Activated naive CD4-positive, alpha-beta T cell treated with anti-CD3 and anti-CD28 coated beads for 36 hours (primary cell): ENCODE measurements at places on chromosomes 3 and 15.
A peak's percentile ranks its signal among the peaks of the same experiment; 100 is the strongest.

DNA sequence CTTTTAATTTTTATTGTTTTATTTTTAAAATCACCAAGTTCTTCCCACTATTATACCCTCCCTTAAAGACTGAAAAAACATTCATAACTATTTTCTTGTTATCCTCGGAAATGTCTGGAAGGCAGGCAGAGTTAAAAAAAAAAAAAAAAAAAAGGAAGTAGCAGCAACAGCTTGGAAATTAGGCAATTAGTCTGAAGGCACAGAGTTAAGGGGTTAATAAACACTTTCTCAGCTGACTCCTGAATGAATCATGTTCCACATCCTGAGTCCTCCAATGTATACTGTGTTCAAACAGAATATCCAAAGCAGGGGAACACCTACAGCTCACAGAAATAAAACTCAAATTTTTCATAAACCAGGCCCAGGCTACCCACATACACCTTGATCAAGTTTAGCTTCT lies 5.8 kb downstream of the HEXA start:
- DNase-seq = no peak

DNA sequence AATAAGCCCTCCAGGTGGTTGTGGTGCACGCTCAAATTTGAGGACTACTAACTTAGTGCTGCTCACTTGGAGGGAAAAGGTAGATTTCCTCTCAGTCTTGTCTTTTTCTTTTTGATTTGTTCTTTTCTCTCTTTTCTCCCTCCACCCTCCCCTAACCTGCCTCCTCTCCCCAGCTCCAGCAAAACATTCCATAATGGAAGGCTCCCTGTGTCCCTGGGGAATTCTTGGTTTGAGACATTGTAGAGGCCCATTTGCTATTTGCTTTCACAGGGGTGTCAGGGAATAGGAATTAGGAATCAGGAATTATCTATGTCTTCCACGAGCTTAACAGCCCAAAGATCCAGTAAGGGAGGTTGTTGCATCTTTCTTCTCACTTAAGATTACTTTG lies 136.8 kb upstream of the UMPS start:
- no peak for DNase-seq

- no peak for DNase-seq
These were observed 605.1 kb downstream of the ROBO1 start for GRCh38 chr3:79162653-79163052.

DNA sequence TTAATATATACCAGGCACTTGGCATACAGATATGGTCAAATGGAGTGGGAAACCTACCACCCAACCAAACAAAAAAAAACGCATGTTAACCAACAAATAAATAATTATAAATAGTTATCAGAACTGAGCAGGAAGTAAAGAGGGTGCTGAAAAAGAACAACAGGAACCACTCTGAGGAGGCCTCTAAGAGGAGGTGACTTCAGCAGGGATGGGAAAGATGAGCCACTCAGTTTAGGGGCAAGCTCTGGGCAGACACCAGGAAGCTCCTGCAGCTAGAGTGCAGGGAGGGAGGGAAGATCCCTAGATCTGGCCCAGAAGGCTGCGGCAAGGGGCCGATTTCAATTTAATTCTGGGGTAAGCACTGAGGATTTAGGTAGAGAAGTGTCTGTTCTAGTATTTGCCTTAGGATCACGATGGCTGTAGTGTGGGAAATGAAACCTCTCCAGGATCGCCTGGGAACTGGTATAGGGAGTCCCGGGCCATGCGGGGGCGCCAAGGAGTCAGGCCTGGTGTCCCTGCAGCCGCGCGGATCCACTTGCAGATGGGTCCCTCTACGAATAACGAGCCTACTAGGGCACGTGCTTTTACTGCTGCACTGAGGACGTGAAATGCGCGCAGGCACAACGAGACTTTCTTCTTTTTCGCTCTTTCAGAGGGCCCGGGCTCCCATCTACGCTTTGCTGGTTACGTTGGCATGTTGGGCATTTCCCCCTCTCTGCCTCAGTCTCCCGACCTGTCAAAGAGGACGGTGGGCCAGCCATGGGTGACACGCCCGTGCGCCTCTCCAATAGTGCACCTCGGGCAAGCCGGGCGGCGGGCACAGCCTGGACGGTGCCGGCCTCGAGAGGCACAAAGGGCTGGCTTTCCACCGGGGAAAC lies 1.5 kb upstream of the LIMD1 start:
- DNase-seq = peak; percentile 87

- peak; percentile 44 for DNase-seq
These were observed 79.6 kb downstream of the TP63 start for GRCh38 chr3:189710620-189711402.

GRCh38 chr3:120741320-120741719 lies 996 bp downstream of the RABL3 start:
- no peak for DNase-seq

GRCh38 chr3:39961230-39961629 lies 151.8 kb downstream of the MYRIP start:
- DNase-seq = no peak

GRCh38 chr3:113249601-113250000 lies 38.2 kb downstream of the BOC start:
- DNase-seq = no peak

- no peak for DNase-seq
These were observed 20.6 kb downstream of the ACKR2 start for GRCh38 chr3:42829628-42830436.

- no peak for DNase-seq
These were observed 1222.1 kb downstream of the OTOL1 start for GRCh38 chr3:162718697-162719096.

- no peak for DNase-seq
These were observed 220.6 kb upstream of the THRB start for GRCh38 chr3:24715171-24715792.

DNA sequence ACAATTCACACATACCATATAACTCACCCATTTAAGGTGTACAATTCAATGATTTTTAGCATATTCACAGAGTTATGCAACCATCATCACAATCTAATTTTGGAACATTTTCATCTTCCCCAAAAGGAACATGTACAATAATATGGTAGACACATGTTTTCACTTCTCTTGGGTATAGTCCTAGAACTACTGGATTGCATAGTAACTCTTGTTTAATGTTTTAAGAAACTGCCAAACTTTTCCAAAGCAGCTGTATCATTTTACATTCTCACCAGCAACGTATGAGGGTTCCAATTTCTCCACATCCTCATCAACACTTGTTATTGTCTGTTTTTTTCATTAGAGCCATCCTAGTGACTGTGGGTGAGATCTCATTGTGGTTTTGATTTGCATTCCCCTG lies 14.3 kb downstream of the BNC1 start:
- DNase-seq = no peak

DNA sequence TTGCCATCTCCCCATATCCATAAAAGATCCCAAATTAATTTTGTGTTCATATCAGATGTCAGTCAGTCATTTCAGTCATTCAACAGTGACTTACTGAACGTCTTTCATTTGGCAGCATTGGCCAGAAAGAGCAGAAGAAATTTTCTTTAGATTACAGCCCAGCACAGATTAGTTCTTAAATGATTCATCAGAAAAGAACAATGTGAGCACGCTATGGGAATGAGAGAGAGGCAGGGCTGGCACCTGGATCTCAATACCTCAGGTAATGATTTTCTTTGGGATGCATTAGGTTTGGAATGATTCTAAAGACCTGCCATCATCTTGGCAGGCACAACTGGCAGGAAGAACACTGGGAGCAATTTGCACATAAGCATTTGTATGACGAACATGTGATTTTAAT lies 41.6 kb downstream of the FBN1 start:
- no peak for DNase-seq

DNA sequence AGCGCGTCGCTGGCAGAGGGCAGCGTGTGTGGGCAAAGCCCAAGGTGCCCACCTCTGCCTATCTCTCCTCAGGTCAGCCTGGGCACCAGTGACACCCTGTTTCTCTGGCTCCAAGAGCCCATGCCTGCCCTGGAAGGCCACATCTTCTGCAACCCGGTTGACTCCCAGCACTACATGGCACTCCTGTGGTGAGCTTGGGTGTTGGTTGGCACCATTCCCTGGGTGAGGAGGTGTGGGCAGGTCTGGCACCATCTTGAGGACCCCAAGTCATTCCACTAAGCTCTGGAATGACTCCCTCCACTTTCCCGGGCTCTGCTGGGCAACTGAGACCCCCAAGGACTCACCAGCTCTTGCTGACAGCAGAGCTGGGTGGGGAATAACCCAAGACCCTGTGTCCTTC lies 28.5 kb downstream of the XYLB start:
- DNase-seq = no peak

- DNase-seq = no peak
These were observed 28.7 kb upstream of the COL6A6 start for GRCh38 chr3:130488288-130488687.

DNA sequence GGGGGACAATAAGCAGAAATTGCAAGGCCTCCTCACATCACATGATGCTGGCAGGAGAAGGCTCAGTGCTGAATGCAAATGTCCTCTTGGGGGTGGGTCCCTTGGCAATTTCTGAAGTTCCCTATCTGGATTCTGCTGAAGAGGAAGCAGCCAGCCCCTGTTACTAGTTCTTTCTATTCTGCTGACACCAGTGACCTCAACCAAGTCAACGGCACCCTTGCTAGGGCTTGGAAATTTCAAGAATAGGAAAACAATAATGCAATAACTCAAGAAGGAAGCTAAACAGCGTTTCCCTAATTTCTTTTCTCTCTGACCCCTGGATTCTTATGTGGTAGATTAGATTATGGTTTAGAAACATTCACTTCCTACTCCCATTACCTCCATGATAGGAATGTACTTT lies 46.2 kb upstream of the FOXP1 start:
- no peak for DNase-seq

DNA sequence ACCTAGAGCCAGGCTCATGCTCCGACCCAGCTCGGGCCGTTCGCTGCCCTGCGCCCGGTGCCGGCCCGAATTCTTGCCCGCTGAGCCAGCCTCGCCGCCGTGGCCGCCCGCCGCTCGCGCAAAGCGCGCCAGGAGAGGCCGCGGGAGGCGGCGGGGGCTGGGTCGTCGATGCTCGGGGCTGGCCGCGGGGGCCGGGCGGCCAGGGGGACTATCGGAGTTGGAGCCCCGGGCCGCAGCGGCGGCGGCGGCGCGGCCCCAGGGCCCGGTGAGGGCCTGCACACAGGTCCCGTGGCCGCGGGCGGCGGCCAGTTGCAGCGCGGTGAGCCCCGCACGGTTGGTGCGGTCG lies 1.1 kb downstream of the ANKRD63 start:
- no peak for DNase-seq

- peak; percentile 14 for DNase-seq
These were observed 56.3 kb upstream of the FSTL1 start for GRCh38 chr3:120506828-120507774.

DNA sequence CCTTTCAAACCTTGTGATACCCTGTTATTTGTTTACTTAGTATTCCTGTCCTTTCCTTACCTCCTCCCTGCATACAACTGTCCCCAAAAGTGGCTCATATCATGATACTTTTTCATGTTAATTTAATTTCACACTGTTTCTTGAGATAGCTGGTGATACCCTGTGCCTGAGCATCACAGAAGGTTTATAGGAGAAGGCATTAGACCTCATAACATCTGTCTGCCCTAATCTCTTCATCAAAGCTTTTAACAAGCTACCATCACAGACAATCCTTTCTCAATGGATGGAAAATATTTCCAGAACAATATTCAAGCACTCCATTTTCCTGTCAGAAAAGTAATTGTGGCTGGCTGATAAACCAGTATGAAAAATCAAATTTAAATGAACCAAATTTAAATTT lies 81.6 kb downstream of the SSR3 start:
- DNase-seq = no peak

DNA sequence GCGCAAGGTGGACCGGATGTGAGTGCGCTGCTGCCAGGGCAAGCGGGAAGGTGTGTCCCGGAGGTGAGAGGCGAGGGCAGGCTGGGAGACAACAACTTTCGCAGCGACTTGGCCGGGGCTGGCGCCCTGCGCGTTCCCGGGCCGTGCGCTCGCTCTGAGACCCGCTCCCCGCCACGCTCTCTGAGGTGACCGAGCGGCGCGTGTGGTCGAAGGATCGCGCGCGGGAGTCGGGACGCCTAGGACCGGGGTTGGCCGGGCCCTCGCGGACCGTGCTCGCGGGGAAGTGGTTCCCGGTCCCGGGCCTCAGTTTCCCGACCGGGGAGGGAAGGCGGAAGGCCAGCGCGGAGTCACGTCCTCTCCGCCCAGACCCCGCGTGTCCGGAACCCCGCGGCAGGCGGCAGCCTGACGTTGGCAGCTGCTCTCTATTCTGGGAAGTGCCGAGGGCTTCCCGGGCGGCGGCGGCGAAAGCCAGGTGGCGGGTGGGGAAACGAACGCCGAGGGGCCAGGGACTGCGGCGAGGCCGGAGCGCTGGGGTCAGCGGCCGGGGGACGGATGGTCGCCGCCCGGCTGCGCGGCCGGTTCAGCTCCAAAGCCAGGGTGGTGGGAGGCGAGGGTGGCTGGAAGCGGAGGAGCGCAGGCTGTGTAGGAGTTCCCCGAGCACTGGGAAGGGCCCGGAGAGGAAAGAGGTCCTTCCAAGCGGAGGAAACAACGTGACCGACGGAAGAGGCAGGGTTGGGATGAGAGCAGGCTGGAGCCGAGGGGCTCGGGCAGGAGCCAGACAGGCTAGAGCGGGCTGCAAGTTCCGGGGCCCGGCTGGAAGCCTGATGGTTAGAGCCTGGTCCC lies 1.0 kb upstream of the IGF2BP2 start:
- DNase-seq = peak; percentile 60

GRCh38 chr3:114645392-114645791 lies 351.6 kb downstream of the TIGIT start:
- no peak for DNase-seq

DNA sequence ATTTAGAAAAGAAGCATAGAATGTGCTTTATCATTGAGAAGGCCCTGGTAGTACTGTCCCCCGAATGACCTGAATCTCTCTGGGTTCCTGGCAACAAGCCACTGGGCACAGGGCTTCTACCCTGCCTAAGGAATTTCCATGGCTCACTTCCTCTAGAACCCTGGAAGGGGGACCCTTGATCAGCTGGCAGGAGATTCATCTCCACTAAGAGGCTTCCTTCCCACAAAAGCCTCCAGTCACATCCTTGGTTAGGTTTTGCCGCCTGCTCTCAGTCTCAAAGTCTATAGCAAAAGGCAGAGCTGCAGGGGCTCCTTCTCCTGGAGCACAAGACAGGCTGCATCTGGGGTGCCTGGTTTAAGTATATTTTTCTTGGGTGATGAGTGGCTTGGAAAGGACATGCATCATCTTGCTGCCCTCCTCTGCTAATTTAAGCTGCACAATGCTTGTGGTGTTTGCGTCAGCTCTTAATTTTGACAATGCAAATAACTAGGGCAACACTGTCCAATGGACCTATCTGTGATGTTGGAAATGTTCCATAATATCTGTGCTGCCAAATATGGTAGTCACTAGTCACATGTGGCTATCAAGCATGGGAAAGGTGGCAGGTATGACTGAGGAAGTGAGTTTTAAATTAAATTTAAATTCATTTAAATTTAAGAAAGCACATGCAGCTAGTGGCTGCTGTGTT lies 33.4 kb upstream of the RARRES1 start:
- no peak for DNase-seq

GRCh38 chr15:39743611-39744010 lies 39.0 kb downstream of the FSIP1 start:
- DNase-seq = no peak

- DNase-seq = peak; percentile 32
These were observed 1.6 kb upstream of the ULK3 start for GRCh38 chr15:74844319-74845207.

- no peak for DNase-seq
These were observed 209.4 kb downstream of the RPLP1 start for GRCh38 chr15:69661871-69662644.
